T-helper 17 cell (primary cell): ENCODE measurements at places on chromosomes 5 and 9.

GRCh38 chr9:73805111-73805510 is 653.4 kb downstream of the ANXA1 start:
- DNase-seq = no peak

- DNase-seq = no peak
Observed at GRCh38 chr5:143931476-143931875, 119.5 kb downstream of the HMHB1 start.

GRCh38 chr9:81683238-81683637 is 6.1 kb downstream of the TLE1 start:
- no peak for DNase-seq

DNA sequence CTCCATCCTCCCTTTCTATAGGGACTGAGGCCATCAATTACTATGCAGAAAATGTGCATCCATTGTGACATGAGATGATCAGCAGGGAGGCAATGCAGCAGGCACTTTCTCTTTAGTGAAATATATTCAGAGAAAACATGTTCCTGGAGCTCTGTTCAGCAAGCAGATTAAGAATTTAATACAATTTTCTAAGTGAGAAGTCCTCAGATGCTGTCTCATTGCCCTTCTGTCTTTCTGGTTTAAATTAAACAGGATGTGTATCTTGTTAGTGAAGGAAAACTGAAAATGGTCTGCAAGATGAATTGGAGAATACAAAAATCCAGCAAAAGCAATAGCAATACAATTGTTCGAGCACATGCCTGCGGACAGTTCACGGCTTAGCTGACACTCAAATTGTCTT is 445.8 kb upstream of the RIOK2 start:
- no peak for DNase-seq

GRCh38 chr9:86193088-86193487 is 66.4 kb downstream of the C9orf153 start:
- DNase-seq = no peak

DNA sequence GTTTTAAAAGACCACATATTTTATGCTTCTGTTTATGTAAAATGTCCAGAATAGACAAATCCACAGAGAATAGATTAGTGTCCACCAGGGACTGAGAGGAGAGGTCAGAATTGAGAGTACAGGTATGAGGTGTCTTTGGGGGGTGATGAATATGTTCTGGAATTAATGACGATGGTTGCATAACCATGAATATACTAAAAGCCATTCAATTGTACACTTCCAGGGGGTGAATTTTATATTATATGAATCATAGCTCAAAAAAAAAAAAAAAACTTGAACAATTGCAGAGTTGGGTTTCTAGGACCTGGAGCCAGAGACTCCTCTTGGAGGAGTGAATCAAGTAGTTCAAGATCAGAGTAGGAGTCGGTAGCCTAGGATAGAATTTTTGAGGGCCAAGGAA is 57.8 kb upstream of the RUSC2 start:
- DNase-seq = no peak

DNA sequence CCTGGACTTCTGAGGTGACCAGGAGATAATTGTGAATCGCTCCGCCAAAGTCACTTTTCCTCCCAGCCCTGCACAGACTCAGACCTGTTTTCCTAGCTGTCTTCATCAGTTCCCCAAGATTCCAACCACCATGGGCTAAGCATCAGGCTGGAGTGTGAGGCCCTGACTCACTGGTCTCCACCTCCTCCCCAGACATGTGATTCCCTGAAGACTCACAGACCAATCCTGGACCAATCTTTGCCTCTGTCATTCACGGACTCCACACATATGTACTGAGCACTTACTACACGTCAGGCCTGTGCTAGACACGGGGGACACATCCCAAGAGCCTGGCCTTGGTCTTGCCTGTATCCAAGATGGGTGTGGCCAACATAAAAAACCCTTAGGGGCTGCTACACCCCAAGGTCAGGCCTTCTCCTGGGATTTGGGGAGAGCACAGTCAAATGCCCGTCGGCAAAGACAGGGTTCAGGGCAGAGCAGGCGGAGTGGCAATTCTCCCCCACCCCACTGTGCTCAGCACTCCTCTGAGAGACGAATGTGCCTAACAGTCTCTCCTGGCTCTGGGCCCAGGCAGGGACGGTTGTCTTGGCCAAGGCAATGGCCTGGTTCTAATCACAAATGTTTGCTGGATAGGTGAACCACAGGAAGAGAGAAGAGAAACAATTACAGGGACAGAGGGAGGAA is 11.9 kb downstream of the EEIG1 start:
- no peak for DNase-seq

- DNase-seq = no peak
Observed at GRCh38 chr5:82218374-82219156, 59.6 kb downstream of the RPS23 start.

- no peak for DNase-seq
Observed at GRCh38 chr5:167247816-167248215, 1043.6 kb upstream of the WWC1 start.

DNA sequence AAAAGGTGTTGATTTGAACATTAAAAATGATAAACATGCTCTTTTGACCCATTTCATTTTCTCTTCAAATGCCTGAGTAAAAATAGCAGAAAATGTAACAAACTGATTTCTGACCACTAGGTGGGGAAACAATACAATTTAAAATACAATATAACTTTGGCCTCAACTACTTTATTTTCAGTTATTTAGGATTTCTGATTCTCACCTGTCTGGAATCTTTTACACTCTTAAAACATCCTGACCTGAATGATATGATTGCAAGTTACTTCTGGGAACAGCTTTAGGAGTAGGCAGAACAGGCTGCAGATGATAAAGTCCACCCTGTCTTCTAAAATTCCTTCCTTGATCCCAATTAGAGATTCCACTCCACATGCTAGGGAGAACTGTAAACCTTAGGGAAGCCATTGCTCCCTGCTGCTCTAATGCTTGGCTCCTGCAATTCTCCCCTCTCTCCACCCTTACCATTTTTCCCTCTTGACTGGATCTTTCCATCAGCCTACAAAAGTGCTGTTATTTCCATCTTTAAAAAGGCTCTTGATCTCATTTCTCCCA is 70.3 kb downstream of the FYB1 start:
- no peak for DNase-seq
